Fibroblast of skin of back (primary cell): ENCODE measurements at places on chromosomes 3 and 15.

DNA sequence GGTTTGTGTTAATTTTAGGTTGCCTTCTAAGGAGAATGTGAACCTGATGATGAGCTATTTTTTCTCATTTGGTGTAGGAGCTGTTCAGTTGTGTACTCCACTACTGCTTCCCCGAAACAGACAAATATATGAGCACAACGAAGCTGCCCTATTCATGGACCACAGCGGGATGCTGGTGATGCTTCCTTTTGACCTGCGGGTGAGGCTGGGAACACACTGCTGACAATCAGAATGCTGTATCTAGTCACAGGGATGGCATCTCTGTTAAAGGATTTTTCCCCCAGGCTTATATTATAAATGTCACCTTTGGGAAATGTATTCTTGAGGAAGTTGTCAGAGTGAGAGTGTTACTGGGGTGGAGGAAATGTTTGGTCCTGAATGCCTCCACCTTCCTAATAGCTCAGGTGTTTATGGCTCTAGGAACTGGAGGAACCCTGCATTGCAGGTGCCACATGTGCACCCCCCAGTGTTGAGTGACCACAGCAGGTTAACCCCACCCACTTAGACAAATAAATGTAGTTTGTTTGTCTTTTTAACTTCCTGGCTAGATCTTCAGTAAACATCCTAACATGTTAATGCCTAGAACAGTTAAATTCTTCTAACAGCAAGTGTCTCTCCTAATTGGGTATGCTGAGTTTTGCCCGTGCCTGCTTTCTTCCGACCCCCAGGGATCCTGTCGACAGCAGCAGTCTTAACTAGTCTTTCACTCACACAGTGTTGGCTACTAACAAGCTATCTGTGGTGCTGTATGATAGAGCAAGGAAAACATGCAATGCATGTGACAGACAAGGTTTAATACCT lies 35.7 kb downstream of the SRP14 start:
- no peak for DNase-seq

DNA sequence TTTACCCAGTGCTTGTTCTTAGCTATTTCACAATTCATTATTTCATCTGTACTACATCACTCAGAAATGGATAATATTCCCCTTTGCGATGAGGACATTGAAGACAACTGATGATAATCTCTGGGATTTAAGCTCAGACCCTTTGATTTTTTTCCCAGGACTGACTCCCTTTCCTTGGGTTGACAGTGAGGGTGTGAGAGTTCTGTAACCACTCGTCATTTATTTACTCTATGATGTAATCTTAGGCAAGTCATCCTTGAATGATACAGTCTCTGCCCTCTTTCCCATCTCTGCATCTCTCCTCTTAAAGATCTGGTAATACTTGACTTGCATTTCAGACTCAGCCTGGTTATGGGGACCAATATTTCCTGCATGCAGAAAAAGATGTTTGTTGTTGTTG lies 1041.7 kb downstream of the AGBL1 start:
- peak; percentile 62 for DNase-seq

GRCh38 chr3:179323197-179324110 lies 623 bp downstream of the ZNF639 start:
- peak; percentile 77 for DNase-seq

DNA sequence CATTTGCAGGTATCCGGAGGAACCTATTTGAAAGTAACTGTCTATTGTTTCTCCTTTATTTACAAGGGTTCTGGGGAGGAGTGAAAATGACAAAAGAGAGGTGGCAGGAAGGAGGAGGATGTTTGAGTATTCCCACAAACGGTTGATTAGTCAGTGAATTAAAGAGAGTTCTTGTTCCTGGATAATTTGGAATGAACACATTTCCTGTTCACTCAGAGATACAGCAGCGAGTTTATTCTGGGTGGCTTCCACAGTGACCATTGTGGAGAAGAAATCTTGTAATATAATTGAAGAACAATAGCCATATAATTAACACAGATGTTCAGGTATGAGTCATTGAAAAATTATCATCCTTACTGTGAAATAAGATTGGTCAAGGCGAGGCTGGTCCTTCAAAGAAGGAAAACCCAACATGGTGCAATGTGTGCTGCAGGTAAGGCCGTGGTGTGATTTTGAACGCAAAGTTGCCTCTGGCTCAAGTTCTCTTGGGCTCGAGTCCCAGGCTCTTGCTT lies 77.3 kb downstream of the NFKBIZ start:
- peak; percentile 44 for DNase-seq

DNA sequence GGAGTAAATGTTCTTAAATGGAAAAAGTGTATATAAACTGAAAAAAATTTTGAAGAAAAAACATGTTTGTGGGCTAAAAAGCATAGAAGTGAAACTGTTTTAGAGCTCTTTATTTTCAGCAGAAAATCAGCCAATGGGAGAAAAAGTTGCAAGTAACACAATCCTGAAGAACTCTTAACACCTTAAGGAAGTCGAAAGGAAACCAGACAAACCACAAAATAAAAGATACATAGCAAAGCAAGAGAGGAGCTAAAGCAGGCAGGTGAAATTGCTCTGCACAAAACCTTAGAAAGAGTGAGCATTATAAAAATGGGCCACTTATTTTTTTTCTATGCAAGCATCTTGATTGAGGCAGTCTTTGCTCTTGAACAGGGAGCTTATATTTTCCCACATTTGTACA lies 300.5 kb downstream of the RAP2B start:
- no peak for DNase-seq

- DNase-seq: peak; percentile 68
Measured at GRCh38 chr3:126679318-126679751, 24.4 kb upstream of the TXNRD3 start.

- DNase-seq: no peak
Measured at GRCh38 chr3:115626721-115627120, 3.4 kb downstream of the GAP43 start.

DNA sequence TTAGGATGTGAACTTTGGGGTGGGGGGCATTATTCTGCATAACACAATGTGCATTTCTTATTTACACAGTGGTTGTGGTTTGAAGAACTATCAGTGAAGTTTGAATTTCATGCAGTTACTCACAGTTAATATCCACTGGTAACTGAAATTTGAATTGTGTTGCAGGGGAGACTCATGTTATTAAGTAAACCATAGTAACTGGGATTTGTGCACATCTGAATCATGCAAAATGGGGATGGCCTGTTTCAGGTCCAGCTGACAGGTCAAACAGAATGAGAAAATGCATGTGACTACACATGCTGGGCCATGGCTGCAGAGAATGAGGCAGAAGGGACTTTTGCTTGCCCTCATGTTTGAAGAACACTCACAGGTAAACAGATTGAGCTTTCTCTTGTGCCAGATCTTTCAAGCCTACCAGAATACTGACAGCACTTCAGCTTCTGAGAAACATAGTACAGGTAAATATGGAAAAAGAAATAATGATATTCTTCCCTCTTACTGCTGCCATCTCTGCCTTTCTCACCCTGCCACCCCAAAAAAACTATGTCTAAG lies 115.0 kb downstream of the POLQ start:
- DNase-seq: no peak

DNA sequence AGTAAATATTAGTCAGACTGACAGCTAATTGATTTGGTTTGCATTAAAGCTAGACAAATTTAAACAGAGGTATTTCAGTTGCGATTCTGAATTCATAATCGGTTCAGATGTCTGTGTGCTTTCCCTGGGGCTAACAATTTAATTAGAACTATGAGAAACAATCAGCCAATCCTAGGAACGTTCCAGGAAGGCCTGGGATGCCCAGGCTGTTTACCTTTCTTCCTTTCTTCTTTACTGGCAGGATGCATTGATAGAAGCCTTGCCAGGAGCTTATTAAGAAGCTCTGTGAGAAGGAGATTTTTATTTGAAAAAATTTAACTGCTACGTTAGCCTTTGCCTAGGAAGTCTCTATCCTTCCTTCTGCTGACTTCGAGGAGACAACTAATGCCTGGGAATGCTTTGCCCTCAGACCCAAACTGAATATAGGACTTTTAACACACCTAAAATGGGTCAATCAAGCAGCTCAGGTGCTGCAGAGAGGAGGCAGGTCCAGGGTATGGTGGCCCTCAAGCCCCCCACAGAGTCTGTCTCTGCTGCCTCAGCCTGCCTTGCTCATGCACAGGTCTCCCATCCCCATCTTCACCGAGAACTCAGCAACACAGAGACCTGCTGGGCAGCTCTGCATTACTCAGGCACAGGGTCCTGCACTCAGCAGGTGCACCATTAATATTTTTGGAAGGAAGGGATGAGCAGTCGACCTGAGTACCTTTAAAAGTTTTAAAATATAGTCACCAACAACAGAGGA lies 48.5 kb downstream of the PCSK6 start:
- no peak for DNase-seq

DNA sequence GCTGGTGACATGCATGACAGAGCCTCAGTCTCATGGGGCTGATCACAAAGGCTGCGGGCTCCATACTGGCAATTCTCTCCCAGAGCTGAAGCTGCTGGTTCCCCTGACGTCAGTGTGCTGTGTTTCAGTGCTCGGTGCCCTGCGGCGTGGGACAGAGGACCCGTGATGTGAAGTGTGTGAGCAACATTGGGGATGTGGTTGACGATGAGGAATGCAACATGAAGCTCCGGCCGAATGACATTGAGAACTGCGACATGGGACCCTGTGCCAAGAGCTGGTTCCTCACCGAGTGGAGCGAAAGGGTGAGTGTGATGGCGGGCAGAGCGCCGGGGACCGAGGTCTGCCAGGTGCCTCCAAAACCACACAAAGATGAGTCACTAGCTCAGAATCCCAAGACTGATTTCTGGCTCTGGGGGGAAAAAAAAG lies 62.0 kb upstream of the NR2E3 start:
- no peak for DNase-seq

DNA sequence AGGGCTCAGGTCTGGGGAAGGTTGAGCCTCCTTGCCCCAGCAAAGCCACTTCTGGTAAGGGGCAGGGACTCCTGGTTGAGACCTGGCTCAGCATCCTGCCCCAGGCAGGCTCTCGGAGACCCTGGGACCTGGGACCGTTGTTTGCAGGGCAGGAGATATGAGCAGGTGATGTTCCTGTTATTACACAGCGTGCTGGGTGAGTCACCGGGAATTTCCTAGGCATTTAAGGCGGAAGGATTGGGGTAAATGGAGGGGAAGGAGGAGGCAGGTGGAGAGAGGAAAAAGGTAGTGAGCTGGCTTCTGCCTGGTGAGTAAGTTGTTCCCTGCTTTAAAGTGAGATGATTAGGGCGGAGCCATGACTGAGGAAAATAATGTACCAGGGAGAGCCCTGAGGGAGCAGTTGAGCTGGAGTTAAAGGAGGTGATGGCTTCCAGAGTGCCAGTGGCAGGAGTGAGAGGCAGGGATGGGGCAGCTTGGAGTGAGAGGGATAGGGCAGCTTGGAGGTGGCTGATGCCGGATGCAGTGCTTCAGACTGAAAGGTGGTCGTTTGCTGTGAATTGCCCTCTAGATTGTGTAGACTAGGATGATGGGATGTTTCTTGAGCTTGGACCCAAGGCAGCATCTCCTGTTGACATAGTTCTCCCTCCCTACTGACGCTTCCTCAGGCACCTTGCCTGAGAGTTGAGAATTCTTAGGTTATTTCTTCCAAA lies 79.4 kb downstream of the AAGAB start:
- DNase-seq: no peak

DNA sequence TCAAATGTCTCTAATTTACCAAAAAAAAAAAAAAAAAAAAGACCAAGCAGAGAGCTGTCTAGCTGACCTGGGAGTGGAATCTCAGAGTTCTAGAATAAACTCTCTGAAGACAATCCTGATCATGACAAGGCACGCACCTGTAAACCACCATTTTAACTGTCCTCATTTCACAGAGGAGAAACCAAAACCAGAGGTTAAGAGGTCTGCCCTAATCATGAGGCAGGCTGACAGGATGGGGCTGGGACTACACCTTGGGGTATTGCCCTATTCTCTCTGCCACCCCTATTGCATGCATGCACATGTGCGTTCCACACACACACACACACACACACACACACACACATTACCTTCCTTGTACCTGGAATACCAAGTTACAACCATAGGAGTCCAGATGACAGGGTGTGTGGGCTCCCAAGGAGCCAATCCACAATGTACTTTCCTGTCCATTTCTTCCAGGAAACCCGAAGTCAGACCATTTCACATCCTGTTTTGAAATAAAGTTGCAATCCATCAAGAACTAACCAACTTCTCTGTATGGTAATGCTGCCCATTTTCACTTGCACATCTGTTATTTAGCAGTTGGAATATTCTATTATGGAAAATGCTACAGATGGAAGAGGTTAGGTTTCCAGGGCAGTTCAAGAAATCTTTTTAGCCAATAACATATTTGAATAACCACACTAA lies 34.6 kb downstream of the HSPBAP1 start:
- no peak for DNase-seq

- no peak for DNase-seq
Measured at GRCh38 chr3:44886561-44886960, 12.2 kb downstream of the TGM4 start.

- DNase-seq: no peak
Measured at GRCh38 chr15:94186770-94187331, 44.5 kb upstream of the MCTP2 start.

DNA sequence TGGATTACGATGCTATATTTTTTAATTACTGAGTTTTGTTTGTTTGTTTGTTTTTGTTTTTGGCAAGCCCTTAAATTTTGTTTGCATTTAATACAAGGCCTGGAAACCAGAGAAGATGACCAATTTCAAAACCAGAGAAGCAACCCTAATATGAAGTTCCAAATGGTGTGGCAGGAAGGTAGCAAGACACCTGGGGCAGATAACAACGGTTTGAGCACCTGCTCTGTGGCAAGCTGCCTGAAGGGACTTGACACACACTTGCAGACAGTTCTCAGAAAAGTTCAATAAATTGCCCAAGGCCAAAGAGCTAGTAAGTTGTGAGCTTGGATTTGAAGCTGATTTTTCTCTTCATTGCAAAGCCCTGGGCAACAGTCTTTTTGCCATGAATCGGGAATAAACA lies 151.2 kb upstream of the UBE2E1 start:
- no peak for DNase-seq

DNA sequence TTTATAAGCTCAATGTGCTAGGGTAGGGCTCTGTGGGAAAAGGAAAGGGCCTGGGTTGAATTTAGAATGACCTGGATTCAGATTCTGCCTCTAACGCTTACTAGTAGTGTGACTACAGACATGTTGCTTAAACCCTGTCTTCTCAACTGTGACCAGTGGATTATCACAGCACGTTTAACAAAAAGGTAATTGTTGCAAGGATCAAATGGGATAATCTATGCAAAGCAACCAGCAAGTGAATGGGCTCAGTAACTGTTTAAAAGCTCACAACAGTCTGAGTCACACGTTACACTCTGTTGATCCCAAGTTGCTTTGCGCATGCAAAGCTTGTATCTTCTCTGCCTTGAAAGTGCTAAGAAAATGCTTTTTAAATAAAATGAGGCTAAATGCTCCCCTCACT lies 236.5 kb downstream of the IL20RB start:
- DNase-seq: no peak
